ENCODE measurements at places on chromosomes 13 and 19. TPM values are rescaled to one million over a fixed set of nuclear protein-coding genes. Genes with fewer than 3 reads are reported as not detected.
A peak's percentile ranks its signal among the peaks of the same experiment; 100 is the strongest.

DNA sequence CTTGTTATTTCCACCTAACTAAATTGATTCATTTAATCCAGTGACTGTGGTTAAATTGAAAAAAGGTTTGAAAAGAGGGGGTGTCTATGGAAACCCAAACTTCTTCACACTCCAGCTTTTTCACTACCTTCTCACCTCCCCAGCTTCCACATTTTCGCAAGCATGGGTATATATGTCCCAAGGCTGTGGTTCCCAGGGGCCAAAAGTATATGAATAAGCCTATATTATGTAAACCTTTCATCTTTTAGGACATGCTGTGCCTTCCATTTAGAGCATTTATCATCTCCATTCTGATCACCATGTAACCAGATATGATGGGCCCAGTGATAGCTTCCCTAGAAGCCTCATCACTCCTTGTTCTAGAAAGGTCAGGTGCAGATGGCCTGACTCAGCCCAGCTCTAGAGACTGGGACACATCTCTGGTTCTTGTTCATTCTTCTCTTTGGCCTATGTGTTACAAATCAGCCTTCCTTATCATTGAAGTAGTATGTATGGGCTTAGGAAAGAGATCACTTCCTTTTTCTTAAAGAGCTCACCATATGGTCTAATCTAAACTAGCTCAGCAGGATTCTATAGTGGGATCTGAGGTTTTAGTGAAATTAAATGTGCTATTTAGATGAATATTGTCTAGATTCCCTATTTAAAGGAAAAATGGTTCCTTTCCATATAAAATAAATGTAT is 19.5 kb upstream of the ARL11 start:
- DNase-seq = no peak

- peak; percentile 62 for DNase-seq
These were observed 30.6 kb downstream of the NLRP13 start for GRCh38 chr19:55901369-55902079.

SELENOV gene
- not detected for total RNA-seq

DNA sequence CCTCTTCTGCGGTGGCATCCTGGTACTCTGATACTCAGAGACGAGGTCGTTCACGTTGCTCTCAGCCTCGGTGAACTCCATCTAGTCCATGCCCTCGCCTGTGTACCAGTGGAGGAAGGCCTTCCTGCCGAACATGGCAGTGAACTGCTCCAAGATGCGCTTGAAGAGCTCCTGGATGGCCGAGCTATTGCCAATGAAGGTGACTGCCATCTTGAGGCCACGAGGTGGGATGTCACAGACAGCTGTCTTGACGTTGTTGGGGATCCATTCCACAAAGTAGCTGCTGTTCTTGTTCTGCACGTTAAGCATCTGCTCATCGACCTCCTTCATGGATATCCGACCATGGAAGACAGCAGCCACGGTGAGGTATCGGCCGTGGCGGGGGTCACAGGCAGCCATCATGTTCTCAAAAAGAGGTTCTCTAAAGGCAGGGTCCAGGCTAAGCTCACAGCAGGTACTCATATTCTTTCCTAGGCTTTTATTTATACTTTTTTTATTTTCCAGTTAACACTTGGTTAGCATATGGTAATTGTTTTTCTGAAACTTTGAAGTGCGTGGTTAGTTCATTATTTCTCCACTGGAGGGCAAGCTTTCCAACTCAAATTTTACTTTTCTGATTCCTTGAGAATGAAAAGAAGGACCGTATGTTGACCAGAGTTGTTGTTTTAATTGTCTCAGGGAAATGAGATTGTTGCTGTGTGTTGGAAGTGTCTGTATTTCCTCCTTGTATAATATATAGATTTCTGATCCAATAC is 72.4 kb upstream of the RGCC start:
- no peak for DNase-seq

DNA sequence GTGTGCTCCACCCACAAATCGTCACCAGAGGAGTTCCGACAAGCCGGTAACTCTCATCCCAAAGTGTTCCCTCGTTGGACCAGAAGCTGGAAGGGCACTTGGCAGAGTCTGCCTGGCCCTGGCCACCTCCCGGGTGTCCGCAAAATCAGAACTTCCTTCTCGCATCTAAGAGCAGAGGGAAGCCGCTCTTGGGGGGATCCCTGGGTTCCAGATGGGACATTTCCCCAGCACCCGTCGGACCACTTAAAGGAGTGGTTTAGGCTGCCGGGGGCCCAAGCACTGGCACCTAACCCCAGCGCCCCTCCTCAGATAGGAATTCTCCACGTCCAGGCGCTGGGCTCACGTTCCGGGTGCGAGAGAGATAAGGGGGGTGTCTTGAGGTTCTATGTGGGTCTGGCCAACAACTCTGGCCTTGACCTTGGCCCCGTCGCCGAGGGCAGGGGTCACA is 857 bp upstream of the MAP2K7 start:
- no peak for DNase-seq

DNA sequence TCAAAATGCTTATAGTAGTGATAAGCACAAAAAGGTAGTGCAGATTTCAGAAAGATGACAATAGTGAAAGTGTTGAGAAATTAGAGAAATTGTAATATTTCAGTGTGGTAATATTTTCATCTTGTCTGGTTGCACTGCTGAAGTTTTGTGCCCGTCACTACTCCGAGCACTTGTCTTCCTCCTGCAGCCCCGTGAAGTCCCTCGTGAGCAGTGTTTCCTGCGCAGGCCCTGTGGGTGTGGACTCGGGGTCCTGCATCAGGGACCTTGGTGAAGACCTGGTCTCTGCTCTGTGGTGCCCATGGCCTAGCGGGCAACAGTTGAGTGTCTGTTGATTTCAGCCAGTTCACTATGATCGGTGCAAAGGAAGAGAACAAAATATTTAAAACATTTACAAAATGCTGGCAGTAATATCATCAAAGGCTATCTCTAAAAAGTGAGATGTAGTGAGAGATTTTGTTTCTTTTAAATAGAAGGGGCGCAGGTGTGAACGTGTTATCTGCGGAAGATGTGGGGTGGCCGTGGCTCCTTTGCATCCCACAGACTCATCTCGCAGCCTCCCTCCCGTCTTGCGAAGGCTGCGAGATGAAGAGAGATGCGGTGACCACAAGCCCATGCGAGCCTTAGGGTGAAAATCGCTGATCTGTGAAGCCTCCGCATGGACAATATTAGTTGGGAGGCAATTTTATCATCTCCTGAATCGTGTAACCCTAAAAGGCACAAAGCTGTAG is 27.7 kb upstream of the DCUN1D2 start:
- no peak for DNase-seq

KL gene
- 3.7 TPM for total RNA-seq

DNA sequence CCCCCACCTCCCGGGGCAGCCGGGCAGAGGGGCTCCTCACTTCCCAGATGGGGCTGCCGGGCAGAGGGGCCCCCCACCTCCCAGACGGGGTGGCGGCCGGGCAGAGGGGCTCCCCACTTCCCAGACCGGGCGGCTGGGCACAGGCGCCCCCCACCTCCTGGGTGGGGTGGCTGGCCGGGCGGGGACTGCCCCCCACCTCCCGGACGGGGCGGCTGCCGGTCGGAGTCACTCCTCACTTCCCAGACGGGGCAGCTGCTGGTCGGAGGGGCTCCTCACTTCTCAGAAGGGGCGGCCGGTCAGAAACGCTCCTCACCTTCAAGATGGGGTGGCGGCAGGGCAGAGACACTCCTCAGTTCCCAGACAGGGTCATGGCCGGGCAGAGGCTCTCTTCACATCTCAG is 43.9 kb downstream of the ZNF730 start:
- no peak for DNase-seq

IGFL3 gene
- total RNA-seq = not detected

LRRC63 gene
- not detected for total RNA-seq

DNA sequence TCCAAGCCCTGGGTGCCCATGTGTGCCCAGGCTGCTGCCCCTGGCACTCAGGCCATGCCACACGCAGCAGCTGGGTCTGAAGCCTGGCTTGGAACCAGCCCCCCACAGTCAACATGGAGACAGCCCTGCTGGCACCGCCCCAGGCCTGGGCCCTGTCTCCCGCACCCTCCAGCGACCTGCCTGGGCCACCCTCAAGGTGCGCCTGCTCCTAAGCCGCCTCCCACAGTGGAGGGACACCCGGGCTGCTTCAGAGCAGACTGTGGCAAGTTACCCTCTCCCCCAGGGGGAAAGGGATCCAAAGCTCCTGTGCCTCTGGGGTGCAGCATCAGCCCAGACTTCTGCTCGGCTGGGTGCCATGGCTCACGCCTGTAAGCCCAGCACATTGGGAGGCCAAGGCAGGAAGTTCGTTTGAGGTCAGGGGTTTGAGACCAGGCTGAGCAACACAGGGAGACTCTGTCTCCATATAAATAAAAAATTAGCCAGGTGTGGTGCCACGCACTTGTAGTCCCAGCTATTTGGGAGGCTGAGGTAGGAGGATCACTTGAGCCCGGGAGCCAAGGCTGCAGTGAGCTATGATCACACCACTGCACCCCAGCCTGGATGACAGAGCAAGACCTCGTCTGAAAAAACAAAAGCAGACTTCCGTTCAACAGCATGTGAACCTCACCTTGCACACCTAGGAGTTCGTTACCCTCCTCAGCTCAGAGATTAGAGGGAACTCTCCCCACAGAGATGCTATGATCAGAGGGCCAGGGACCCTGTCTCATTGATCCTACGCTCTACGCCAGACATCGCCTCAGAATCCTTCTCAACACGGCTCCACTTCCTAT is 15.6 kb downstream of the ELL start:
- no peak for DNase-seq

GRCh38 chr19:15195371-15196334 is 5.1 kb downstream of the NOTCH3 start:
- no peak for DNase-seq

ERICH6B gene
- not detected for total RNA-seq

NLRP5 gene
- not detected for total RNA-seq

KLK12 gene
- not detected for total RNA-seq

DNA sequence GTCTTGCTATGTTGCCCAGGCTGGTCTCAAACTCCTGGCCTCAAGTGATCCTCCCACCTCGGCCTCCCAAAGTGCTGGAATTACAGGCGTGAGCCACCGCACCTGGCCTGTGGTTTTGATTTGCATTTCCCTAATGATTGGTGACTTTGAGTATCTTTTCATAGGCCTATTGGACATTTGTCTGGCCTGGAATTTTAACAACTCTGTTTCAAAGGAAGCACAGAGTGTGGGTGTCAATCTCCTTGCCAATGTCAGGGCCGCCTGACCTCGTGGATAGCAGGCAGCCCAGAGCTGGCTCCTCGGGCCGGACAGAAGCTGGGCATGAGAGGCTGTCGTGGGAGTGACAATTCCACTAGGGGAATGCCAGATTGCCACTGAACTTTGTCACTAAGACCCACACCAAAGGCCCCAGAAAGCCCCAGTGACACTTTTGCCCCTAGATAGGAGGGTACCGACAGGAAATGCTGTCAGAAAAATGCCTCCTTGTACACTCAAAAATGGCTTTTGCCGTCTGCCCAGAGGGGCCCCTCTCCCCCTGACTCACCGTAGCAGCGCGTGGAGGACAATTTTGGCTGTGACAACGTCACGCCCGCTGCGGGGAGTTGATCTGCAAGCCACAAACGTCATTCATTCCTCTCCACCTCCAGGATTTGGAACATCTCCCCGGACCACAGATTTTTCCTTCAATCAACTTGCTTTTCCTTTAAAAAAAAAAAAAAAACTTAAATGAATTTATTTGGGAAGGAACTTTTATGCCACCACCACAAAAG is 11.7 kb upstream of the ADGRE5 start:
- DNase-seq = no peak

DNA sequence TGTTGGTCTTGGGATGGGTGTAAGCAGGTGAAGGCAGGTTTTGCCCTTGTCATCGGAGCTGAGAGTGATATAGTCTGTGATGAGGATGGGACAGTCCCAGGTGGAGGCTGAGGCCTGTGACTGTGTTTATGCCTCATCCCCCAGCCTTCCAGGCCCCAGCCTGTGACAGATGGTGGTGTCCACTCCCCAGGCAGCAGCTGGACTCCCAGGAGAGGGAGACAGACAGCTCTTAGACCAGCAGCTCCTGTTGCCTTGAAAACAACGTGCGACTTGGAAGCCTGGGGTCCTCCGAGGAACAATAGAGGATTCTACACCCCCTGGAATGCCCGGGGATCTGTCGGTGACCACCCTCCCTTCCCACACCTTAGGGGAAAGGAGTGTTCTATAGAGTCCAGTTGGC is 63.8 kb downstream of the CHST8 start:
- no peak for DNase-seq

- DNase-seq = peak; percentile 72
These were observed 70.6 kb downstream of the FGF9 start for GRCh38 chr13:21741396-21741979.

ZNF606 gene
- 7.6 TPM for total RNA-seq

DNA sequence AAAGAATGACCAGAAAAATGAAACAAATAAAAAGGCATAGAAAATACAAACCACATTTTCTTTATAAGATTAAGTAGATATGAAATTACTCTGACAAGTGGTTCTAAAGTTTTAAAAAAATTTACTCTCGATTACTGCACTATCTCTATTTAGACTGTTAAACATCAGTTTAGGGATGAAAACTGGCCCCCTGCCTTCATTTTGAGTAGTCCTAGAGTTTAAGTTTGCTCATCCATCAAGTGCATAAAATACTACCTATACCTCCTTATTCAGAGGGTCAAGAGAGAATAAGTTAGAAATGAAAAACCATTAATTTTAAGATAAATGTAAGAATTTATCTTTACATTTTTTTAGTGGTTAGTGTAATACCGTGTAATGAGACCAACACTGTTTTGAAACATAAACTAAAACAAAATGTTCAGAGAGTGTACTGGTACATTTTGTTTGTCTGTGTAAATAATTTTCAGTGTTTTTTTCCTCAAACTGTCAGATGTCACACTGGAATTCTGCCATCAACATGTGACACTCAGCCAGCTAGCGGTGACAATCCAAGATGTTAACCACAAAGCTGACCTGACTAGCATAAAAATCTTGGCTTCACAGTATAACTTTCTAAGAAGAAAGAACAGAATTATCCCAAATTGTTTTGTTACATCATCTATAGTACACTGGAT is 184.8 kb upstream of the PCDH20 start:
- no peak for DNase-seq

DNA sequence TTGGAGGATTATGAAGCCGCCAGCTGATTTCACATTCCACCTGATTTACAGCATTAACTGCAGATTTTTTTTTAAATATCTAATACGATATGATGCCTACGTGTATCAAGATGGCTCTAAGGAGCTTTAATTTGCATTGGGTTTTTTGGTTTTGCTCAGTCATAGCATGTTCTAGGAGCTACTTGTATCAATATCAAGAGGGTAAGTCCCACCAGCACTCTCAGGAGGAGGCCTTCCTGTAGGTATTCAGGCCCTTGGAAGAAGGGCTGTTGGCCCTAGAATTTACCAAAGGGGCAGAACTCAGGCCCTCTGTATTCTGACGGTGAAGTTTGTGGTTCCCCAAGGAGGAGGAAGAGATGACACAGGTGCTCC is 97.2 kb upstream of the IPO5 start:
- no peak for DNase-seq

FFAR2 gene
- total RNA-seq = not detected
